ENCODE measurements at places on chromosomes 1 and 21.

- no peak for DNase-seq
Observed at GRCh38 chr1:151165281-151165737, 393 bp downstream of the LYSMD1 start.

DNA sequence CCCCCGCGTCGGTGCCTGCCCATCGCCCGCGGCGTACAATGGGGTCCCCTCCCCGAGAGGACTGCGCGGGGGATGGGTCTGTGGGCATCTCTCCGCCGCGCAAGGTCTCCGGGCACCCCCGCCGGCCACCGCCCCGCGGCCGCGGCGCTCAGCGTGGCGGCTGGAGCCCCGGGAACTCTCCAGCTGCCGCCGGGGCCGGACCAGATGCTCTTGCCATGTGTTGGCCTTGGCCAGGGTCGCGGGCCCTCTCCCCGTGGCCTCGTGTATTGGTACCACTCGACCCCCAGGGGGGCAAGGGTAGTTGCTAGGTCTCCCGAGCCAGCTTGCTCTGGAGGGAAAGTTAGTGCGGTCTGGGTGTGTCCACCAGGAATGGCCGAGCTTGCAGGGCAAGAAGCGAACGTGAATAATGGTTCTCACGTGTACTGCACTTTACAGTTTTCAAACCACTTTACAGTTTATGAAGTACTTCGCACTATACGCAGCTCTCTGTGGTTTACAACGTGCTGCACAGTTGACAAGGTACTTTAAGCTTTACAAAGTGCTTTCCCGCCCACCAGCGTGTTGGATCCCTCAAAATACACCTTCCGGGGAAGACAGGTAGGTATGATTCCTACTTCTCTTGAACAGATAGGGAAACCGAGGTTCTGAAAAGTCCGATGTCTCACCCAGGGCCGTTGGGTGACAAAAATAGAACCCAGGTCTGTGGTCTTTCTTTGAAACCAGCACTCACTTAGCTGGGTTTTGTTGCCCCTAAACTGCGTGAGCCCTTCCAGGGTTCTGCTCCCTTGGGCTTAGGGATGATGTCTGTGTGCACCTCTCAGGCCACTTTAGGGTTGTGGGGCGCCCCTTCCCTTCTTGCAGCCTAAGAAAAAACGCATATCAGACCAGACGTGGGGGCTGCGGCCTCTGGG is 1.2 kb downstream of the EPHB2 start:
- DNase-seq, result no peak

DNA sequence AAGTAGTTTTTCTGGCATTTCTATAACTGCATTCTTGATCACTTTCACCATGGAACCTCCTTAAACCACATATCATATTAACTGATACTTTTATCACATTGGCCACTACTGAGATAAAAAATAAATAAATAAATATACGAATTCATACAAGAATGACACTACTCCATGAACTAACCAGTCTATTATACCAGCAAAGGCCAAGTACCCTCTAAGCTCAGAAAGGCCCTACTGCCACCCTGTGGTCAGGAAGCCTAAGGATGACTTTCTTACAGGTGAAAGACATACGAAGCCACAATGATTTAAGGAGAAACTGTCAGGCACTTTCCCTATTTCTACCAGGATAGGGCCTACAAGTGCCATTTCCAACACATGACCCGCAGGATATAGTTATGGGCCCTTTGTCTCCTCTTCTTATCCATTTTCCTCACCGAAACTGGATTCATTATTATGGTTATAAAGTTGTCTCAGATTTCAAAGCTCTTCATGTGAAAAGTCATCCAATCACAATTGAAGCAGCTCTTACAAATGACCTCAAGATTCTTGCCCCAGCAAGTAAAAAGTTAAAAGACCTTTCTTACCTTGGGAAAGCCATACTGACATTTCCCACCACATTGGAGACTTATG is 23.9 kb downstream of the DNAJC8 start:
- no peak for DNase-seq

- DNase-seq, result no peak
Observed at GRCh38 chr1:219810451-219810850, 117.9 kb downstream of the SLC30A10 start.

DNA sequence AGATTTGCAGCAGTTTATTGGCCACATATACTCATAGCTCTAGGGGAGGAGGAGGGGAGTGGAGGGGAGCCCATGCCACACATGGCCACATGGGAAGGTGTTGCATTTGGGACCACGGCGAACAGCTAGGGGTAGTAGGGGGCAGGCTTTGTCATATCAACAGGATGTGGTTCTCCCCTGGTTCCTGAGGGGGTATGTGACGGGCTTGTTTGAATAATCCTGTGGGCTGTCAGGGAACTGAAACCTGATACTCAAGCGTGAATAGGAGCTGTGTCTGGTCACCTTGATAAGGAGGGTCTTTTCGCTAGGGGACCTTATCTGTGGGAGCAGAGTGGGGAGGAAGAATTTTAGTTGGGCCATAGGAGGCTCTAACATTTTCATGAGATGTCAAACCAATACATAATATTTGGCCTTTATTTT is 264.7 kb downstream of the CTH start:
- DNase-seq, result no peak

DNA sequence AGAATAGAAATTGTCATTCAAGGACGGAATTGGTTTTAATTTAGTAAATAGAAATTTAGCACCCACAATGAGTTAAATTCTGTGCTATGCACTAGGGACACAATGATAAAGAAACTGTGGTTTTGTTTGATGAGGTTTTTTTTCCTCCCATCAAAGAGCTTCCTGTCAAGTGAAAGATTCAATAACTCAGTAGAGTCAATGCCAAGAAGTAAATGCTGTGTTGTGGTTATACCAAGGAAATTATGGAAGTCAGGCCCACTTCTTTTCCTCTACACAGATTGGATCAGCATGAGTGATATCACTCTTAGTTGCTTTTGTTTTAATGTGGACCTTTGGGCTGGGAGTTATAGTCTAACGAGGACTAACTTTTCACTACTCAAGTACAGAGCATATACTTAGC is 1269.6 kb upstream of the ADGRL2 start:
- DNase-seq, result no peak

GRCh38 chr21:33292724-33293123 is 26.6 kb downstream of the IL10RB start:
- DNase-seq, result no peak

DNA sequence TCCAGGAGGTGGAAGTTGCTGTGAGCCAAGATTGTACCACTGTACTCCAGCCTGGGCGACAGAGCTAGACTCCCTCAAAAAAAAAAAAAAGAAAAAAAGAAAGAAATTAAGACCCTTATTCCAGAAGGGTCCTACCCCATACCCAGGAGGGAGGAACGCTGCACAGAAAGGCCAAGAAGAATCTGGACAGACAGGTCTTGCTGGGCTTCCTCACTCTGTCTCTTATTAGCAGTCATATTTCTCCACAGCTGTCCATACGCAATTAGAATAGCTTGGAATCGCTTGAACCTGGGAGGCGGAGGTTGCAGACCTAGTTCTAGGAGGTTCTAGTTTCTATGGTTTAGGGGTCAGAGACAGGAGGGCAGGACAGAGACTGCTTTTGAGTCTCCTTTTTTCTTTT is 3.2 kb upstream of the PAQR7 start:
- no peak for DNase-seq

DNA sequence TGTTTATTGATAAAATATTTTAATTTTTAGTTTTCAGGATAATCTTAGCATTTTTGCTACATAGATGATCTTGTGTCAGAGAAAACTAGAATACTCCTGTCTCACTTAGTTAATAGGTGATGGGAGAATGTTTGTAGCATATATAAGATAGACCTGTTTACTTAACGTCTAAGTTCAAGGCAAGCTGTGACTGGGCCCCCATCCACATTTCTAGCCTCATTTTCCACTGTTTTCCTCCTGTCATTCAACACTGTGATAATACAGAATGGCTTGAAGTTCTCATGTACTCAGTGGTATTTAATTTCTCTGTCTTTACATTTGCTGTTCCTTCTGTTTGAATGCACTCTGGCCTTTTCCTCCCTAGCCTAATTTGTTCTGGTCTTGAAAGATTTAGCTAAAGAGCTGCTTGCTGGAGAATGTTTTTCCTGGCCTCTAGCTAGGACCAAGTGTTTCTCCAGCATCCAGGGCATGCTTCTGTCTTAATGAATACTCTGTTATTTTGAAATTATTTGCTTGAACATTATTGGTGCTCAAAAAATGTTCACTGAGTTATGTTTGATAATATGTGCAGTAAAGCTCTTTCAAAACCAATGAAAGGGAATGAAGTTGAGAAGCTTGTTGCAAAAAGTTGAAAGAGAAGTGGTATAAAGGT is 37.3 kb downstream of the USP25 start:
- DNase-seq, result no peak

DNA sequence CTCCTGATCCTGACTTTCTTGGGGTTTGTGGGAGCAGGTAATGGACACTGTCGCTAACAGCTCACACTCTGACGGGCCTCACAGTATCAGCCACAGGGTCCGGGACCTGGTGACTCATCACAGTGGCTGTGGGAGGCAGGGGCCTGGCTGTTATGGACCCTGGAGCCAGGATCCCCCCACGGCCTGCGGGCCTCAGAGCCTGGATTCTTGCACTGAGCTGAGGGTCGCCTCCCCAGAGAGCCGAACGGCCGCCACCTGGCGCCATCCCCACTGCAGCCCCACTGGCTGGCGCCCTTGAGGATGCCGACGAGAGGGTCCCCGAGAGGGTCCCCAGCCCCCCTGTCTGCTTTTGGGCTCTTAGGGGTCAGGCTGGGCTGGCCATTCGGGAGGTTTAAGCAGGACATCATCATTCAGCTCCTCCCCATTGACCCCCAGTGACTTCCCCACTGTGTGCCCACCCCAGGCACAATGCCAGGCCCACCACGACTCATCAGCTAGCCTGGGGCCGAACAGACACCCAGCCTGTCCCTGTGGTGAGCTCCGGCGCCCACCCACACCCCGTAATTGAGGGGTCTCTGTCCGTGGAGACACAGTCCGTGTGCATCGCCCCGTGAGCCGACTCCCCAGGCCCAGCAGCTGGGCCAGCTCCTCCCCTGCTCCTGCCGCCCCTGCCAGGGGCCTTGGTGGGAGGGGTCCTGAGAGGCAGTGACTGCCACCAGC is 30.8 kb upstream of the TRAPPC10 start:
- DNase-seq, result no peak

DNA sequence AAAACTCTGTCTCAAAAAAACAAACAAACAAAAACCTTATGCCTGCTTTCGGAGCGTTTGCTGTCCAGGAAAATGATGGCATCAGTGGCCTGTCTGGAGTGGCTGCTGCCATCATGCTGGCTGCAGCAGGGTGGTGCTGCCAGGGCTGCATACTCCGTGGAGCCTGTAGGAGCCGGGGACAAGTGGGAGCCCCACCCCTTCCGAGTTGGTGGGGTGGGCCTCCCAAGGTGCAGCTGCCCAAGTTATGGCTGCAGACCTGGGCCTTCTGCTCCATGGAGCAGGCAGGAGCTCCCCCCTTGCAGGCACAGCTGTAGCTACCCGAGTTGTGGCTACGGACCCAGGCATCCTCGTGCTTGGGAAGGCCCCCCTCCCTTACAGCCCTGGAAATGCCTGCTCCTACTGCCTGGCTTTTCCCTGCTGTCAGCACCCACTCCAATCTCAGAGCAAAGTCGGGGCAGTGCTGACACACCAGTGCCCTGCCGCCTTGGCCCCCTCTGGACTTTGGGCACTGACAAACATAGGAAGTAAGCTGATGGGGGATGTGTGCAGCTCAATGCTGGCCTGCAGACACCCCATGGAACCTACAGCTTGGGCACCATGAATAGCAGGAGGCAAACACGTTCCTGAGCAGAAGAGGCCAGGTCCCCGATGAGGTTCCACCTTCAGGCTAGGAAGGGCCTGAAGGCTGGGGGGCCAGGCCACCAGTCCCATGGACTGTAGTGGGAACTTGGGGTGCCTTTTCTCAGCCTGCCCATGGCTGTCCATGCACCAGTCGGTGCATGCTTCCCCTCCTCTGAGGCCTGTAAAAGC is 60.4 kb downstream of the CC2D1B start:
- no peak for DNase-seq

DNA sequence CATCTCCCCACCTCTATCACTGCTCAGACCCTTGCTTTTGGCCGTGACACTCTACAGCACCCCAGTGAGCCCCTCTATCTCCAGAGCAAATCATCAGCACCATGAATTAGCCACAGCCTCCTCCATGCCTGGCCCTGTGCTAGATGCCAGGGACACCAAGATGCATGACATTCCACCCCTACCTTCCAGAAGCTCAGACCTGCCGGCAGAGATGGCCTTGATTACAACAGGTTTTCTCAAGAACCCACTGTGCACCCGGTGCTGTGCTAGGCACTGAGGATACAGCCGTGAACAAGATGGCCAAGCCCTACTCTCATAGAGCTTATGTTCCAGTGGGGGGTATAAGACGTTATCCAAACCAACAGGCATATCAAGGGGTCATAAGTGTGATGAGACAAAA is 30.6 kb downstream of the CDK18 start:
- no peak for DNase-seq

DNA sequence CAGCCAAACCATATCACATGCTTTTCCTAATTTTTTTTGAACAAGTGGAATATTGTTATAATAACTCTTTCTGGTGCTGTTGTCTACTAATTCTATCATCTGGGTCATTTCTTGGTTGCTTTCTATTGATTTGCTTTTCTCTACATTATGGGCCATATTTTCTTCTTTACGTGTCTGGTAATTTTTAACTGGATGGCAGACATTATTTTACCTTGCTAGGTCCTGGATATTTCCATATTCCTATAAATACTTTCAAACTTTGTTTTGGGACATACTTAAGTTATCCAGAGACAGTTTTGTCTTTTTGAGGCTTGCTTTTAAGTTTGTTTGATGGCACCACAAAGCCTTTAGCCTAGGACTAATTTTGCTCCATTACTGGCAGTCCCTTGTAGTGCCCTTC is 11.3 kb downstream of the HS2ST1 start:
- DNase-seq, result no peak

- no peak for DNase-seq
Observed at GRCh38 chr1:175514387-175514953, 228.9 kb downstream of the TNR start.

GRCh38 chr1:66350001-66350547 is 183.9 kb upstream of the SGIP1 start:
- no peak for DNase-seq

DNA sequence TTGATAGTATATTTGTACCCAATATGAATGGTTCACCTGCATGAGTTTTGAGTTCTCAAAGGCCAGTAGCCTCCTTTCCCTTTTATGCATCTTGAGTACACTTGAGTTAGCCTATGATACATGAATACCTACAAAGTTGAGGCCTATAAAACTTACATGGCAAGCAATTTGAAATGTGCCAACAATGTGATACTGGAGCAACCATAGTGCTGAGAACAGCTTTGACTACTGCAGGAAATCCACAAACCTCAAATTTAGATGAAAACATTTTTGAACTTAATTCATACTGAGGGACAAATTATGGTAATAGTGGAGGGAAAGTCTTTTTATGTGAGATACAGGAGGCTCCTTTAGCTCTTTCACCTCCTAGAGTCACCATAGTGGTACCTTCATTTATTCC is 37.4 kb downstream of the LEPR start:
- no peak for DNase-seq

All from cortex of kidney (tissue), 1 donor.